ENCODE measurements at places on chromosomes 11 and 22.

GRCh38 chr22:42500161-42500835 is 19.3 kb downstream of the RRP7A start:
- no peak for DNase-seq

GRCh38 chr11:45896422-45896984 is 10.6 kb downstream of the FREY1 start:
- peak; percentile 63 for DNase-seq

- no peak for DNase-seq
Observed at GRCh38 chr11:44758983-44759382, 32.2 kb downstream of the TSPAN18 start.

- DNase-seq = no peak
Observed at GRCh38 chr11:123547180-123547579, 107.2 kb downstream of the SCN3B start.

DNA sequence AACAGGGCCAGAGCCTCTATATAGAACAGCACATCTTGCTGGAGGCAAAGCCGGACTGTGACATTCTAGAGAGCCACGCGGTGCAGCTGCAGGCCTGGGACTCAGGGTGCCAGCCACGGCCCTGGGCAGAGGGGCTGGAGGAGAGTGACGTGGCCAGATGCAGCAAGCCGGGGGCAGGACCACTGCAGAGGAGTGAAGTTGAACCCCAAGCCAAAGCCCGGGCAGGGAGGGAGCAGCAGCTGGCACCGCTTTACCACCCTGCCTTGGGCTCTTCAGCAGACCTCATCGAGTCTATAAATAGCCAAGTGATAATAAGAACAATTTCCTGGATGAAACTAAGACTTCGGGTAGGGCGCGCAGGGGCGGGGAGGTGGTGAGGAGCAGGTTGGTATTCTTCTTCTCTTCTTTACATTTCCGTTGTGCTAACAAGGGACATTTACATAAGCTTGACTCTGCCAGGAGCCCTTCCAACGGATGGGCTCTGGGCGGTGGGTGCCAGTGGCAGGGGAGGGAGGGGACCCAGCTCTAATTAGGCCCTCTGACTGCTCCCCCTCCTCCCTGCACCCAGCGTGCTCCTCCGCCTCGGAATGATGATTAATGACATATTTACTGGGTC is 110.2 kb downstream of the ST3GAL4 start:
- peak; percentile 77 for DNase-seq

GRCh38 chr11:19867064-19867463 is 154.4 kb downstream of the NAV2 start:
- no peak for DNase-seq

DNA sequence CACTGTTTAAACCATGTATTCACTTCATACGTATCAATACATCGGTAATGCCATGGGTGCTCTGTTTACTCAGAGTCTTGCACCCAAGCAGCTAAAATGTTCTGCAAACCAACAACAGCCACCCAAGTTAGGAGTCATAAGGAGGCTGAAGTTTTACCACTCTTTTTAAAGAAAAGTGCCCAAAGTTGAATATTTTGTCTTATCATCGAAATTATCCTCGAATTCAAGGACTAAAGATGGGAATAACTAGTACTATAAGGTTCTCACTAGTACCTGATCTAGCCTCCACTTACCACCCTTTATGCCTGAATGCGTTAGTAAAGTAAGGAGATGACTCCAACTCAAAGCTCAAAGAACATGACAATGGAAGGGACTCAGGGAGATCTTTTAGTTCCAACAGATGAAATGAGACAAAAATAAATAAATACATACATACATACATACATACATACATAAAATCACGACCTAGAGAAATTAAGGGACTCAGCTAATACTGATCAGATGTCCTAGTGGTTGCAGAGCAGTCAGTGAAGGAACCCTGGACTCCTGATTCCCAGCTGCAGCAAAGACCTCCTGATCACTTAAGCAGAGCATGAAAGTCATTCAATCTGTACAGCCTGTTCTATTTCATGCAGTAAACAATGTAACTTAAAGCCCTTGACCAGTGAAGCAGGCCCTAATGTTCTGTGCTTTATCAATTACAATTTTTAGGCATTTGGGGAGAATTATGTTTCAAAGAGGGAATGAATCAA is 7.7 kb downstream of the OSBP start:
- no peak for DNase-seq

DNA sequence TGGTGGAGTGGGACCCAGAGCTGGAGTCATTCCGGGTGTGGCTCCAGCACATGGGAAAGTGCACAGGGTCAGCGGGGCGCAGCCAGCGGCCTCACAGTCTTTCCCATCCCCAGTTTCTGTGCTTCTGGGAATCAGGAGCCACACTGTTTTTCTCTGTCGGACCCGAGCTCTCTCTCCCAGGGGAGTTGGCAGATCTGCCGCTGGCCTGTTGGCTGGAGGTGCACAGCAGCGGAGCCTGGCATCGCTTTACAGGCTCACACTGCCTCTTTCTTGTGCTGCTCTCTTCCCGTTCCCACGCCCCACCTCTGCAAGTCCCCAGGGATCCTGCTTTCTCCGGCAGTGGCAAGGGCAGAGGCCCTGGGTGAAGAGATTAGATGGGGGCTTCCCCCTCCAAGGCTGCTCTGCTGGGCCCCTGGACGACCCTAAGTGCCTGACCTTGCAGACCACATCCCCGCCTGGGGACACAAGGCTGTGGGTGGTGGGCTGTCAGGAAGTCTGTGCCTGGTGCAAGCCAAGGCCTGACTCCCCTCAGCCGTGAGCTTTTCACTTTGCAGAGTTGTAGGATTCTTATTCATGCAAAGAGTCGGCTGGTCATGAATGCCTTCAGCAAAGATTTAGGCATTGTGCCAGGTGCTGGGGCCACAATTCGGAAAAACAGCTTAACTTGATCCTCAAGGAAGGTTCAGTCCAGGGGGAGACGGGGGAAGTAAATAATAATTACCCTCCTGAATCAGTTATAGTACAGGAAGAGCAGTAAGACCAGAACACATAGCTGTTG is 116.3 kb downstream of the TIMP3 start:
- no peak for DNase-seq

GRCh38 chr11:120746836-120747609 is 235.5 kb downstream of the GRIK4 start:
- peak; percentile 78 for DNase-seq

DNA sequence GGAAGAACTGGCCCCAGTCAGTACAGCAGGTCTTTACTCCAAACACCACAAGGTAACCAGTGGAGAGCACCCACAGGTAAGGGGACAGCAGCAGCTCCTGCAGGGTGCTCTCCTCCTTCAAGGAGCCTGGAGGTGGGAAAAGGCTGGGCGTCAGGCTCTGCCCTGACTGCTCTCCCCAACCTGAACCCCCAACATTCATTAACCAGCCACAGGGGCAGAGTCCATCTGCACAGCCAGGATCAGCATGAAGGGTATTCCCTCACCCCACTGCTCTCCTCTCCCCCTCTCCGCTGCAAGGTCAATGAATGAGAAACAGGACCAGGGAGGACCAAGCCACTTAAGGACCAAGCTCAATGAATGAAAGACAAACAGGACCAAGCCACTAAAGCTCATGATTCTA is 3.7 kb downstream of the SLC37A4 start:
- no peak for DNase-seq

GRCh38 chr22:47128216-47128615 is 365.8 kb downstream of the TBC1D22A start:
- DNase-seq = no peak

GRCh38 chr22:49148895-49149418 is 678.7 kb downstream of the BRD1 start:
- DNase-seq = no peak

DNA sequence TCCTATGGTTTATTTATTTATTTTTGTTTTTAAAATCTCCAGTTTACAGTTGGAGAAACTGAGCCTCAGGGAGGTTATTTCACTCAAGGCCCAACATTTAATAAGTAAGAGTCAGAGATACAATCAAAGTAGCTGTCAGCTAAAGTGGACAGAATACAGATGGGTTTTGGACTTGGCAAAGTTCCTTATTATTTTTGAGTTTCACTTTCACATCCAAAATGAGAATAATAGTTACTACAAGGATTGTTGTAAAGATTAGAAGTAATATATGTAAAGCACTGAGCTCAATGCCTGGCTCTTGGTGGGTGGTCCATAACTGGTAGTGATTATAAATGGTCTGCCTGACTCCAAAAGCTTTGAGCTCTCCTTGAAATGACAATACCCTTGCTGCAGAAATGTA is 87.5 kb upstream of the SESN3 start:
- no peak for DNase-seq

- DNase-seq = no peak
Observed at GRCh38 chr11:92460213-92460612, 235.6 kb downstream of the FAT3 start.

DNA sequence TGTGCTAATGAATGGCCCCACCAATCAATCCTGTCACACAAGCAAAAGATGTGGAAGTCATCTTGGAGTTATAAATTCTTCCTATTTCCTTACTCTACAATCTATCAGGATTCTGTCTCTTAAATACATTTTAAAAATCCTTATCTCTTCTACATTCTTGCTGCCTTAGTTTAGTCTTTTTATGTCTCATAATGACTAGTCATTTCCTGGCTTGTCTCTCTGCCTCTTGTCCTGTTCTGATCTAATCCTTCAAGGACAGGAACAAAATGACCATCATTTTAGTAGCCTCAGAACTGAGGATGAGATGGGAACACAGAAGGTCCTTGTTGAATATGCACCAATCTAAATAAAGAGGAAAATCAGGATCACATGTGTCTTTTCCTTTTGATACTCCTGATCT is 56.6 kb upstream of the LIN7C start:
- DNase-seq = no peak

- DNase-seq = no peak
Observed at GRCh38 chr11:19868871-19869270, 156.2 kb downstream of the NAV2 start.

DNA sequence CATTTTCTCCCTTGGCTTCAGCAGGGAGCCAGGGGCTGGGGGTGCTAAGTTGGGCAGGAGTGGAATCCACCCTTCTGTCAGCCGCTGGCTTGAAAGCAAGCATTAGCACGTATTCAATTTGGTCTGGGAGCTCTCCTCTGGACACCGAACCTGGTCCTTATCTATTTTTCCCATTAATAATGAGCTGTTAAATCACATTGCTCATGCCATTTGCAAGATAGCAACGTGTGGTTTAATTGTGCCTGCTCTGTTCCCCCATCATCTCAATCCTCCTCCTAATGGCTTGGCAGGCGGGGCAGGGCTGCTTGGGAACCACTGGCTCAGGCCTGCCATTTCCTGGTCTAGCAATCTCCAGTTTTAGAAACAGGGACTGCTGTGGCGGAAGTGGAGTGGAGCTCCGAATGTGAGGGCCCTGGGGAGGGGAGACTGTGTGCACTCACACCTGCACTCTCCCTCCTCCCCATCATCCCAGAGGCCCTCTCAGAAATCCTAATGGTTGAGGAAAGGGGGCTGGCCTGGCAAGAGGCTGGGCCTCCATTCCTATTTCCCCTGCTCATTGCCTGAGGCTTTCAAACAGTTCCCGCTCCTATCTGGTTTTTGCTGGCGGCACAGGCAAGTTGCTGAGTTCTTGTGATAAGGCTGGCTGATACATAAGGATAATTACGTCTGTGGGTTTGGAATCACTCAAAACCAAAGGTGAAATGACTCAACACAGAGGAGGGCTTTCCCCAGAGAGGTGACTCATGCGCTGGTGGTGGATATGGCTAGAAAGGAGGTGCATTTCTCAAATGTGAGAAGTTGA is 201.2 kb upstream of the E2F8 start:
- peak; percentile 32 for DNase-seq

Measured in NCI-H1436 (cell line).